ENCODE measurements at places on chromosomes 7 and 10. TPM values are rescaled to one million over a fixed set of nuclear protein-coding genes. Genes with fewer than 3 reads are reported as not detected.

DNA sequence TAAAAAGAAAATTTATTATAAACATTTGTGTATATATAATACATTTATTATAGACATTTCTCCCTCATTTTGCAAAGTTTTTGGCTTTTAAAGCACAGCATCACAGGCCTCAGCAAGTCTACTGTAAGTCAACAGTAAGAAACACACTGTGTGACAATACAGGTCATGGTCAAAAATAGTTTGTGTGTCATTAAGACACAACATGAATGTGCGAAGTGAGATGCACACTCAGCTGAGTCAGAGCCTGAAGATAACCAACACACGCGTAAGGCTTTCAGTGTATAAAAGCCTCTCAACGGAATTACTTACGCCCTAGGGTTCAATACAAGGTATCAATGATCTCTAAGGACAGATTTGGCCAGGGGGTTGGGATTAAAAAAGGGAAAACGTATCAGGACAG lies 157.6 kb downstream of the PIP4K2A start:
- no peak for DNase-seq

- no peak for DNase-seq
Measured at GRCh38 chr10:77576444-77577032, 61.1 kb downstream of the KCNMA1 start.

- DNase-seq = no peak
Measured at GRCh38 chr7:957418-958220, 3.1 kb upstream of the ADAP1 start.

Gene ARID5B
- 165 TPM for polyA plus RNA-seq
